ENCODE measurements at places on chromosomes 2 and 18.

GRCh38 chr2:27955384-27956161 lies 65.0 kb downstream of the BABAM2 start:
- no peak for DNase-seq

DNA sequence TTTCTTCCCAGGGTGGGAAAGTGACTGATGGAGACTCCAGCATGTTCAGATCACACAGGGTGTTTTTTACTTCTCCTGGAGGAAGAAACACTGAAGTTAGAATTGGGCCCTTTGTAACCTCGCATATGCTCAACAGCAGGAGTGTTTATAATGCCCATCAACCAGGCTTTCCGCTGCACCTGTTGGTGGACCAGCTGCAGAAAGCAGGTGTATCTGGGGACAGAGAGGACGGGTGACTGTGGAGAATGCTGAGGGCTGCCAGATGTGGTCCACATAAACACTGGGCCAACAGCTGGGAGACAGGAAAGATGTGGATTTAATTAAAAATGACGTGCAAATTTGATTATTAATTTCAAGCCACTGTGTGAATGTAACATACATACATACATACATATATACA lies 335.5 kb upstream of the SPRED2 start:
- DNase-seq: no peak

GRCh38 chr18:78107363-78107762 lies 857.7 kb downstream of the GALR1 start:
- no peak for DNase-seq

- DNase-seq: no peak
These were observed 30.3 kb downstream of the ZNF532 start for GRCh38 chr18:58894930-58895329.

GRCh38 chr18:21663578-21663977 lies 41.0 kb downstream of the ABHD3 start:
- no peak for DNase-seq

DNA sequence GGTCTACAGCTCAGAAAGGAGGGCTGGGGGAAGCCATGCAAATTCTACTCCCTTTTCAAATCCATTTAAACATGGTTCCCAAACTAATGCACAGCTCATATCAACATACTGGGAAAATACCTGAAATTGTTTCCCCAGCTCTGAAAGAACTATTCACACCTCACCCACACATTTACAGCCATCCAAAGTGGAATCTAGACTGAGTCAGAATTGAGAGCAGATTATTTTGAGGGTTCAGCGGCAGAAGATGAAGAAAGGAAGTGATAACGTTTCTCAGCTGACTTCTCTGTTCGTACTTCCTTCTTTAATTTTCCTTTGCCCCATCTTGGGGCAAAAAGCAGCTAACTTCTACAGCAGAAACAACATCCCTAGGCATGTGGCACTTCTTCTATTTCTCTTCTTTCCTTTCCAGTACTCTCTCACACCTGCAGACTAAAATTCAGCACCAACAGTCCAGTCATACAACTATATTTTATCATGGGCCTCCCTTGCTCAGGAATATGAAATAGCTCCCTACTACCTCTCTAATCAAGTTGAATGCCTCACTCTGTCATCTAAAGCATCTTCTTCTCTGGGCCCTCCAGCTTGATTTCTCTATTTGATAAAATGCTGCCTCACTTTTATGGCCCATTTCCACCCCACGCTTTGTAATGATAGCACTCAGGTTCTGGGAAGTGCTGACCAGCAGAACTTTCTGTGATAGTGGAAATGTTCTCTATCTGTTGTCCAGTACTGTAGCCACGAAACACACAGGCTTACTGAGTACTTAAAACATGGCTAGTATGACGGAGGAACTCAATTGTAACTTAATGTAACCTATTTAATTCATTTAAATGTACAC lies 35.9 kb downstream of the ARHGAP25 start:
- peak; percentile 59 for DNase-seq

- DNase-seq: no peak
These were observed 3.7 kb downstream of the ANKRD23 start for GRCh38 chr2:96839875-96840850.

DNA sequence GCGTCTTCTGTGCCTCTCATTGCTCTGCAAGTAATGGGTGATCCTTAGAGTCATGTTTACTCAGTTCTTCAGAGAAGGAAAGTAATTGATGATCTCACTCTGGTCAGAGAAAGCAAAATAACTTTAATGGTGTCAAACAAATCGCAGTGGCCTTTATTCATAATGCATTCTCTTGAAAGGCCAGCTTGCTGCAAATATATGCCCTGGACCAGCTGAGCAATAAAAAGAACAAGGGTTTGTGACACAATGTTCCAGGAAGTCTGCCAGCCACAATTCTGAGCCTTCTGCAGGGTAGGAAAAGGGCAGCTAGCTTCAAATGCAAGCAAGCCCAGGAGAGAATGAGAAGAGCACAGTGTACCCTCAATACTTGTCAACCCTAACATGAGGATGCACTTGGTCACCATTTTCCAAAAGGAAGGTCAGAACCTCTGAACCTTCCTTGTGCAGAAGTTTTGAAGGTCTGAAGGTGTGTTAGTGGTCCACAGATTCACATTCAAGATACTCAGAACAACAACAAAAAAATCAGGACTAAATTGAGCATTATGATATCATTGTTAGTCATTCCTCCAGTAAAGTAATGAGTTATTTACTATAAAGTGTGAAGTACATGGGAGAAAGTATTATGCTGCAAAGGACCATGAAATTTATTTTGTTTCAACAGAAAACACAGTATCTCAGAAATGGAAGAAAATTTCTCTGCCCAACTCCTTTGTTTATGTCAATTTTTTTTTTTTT lies 355.6 kb downstream of the PAX3 start:
- no peak for DNase-seq

DNA sequence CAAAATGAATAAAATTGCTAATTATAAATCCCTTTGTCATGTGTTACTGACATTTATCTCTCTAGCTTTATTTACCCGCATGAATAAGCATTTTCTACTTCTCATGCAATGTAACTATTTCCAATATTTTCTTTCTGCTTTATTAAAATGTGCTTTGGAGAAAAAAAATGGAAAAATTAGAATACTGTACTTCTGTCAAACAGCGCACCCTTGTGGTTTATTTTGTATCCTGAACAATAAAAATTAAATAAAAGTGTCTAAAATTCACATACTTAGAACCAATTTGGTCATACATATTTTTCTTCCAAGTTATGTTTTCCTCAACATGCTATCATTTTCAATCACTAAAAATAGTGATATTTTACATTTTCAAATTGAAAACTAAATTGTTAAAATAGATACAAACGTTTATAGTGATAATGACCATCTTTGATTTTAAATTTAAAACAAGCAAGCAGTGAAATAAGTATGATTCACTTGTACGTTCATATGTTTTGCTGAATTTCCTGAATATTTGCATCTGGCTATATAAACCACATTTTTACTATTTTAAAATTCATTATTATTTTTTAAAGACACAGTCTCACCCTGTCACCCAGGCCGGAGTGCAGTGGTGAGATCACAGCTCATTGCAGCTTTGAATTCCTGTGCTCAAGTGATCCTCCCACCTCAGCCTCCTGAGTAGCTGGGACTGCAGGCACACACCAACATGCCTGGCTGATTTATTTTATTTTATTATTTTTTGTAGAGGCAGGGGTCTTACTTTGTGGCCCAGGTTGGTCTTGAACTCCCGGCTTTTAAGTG lies 95.9 kb upstream of the GRB14 start:
- DNase-seq: peak; percentile 70

DNA sequence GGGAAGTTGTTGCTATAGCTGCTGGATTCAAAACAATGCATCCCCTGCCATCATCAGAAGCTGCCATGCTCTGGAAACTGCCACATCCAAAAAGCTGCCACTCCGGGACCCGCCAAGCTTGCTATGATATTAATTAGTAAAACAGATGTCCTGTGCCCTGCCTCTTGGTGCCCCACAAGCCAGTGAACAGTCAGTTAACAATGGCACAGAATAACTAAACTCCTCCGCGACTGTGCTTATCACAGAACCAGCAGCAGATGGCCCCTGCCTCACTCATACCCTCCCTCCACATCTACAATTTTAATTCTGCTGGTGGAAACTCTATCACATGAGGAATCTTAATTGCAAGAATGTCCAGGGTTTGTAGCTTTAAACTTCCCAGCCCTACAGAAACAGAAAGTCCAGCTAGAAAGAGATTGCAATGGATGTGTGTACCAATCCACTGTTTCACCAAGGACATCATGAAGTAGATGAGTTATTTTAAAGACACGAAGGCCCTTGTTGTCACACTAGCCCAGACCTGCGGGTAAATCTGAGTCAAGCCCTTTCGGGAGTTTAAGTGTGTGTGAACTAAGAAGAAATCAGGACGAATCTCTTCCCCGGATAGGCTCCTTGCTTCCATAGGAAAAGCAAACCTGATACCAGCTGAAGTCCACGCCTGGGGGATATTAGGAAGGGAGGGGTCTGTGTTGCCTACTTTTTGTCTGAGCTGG lies 7.4 kb upstream of the ACYP2 start:
- DNase-seq: peak; percentile 32

GRCh38 chr2:23283653-23284052 lies 101.3 kb upstream of the KLHL29 start:
- DNase-seq: no peak

DNA sequence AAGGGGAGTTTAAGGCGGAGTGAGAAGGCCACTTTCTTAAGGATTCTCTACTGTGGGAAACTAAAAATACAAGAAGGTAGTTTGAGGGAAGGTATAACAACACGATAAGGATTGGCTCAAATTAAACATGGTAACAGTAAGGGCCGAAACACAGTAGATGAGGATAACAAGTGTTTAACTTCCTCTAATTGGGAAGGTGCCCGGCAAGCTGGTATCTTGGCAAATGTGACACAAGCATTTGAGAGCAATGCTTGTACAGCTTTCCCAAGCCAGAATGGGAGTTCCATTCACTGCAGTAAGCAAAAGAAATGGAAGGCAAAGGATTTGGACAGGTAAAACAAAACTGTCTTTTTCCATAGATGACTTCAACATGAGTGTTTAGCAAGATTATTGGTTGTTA lies 19.8 kb downstream of the USP40 start:
- no peak for DNase-seq

DNA sequence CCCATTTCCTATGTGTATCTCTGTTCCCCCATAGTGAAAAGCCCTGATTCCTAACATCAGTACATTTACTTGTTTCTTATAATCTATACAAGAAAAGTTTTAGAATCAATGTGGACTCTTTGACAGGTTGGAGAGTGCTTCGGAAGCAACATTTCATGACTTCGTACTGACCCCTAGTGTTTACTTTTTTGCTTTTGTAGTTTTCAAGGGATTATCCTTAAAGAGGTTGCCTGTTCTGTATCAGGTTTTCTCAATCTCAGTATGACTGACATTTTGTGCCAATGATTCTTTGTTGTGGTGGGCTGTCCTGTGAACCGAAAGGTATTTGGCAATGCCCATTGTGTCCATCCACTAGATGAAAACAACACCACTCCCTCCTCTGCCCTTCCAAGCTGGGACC lies 43.3 kb upstream of the SERPINB2 start:
- peak; percentile 69 for DNase-seq

DNA sequence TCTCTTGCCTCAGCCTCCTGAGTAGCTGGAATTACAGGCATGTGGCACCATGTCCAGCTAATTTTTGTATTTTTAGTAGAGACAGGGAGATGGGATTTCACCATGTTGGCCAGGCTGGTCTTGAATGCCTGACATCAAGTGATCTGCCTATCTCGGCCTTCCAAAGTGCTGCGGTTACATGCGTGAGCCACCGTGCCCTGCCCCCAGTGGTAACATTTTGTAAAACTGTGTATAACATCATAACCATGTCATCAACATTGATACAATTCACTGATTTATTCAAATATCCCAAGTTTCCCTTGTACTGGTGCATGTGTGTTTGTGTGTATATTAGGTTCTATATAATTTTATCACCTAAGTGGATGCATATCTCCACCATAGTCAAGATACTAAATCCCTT lies 70.0 kb downstream of the PDCL3 start:
- DNase-seq: no peak

GRCh38 chr2:99485411-99485810 lies 4.4 kb downstream of the REV1 start:
- DNase-seq: peak; percentile 46

- DNase-seq: no peak
These were observed 31.4 kb downstream of the NEMP2 start for GRCh38 chr2:190503088-190503487.

DNA sequence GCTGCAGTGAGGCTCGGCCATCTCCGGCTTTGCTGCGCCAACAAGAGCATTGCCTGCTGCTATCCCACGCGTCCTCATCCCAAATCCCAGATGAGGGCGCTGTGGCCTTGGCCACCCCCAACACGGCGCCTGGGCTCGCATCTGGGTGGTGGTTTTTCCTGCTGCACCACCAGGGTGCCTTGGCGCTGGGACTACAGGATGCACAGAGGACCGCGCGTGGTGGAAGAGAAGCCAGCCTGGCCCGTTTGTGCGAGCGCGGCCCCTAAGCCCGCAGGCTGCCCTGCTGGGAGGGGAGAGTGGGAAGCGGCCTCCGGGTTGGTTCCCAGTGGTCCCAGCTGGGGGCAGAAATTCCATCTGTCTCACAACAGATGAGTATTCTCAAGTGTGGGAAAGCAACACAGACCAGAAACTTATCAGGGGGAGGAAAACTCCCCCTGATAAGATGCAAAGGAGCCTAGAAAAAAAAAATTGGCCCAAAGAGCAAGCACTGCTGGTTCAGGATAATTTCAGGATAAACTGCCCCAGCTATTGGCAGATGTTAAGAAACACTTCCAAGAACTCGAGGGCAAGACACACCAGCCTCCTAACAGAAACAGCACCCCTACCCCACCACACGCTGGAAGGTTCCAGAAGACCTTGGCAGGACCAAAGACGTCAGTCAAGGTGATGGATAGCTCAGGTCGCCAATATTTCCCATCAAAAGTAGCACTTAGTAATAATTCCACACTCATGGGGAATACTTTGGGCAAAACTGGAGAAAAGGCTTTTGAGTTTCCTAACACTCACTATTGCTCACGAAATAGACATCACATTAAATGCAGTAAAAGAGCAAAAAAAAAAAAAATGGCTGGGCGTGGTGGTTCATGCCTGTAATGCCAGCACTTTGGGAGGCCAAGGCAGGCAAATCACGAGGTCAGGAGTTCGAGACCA lies 152.1 kb downstream of the PXDN start:
- peak; percentile 9 for DNase-seq

GRCh38 chr18:45488645-45489044 lies 126.6 kb upstream of the SLC14A2 start:
- no peak for DNase-seq

- no peak for DNase-seq
These were observed 206.1 kb downstream of the TFCP2L1 start for GRCh38 chr2:121078899-121079298.

DNA sequence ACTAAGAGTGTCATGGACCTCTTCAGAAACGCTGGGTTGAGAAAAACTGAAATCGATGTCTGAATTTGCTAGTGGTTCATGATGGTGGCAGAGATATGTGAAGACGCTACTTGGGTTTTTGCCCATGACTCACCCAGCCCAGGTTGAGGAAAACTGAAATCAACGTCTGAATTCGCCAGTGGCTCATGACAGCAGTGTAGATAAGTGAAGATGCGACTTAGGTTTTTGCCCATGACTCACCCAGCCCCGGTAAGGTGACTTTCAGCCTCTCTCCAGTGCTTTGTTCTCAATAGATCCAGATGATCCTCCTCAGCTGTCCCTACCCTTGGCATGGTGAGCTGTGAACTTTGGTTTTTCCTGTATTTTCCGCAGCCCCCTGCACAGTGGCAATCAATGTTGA lies 105.3 kb upstream of the SIX3 start:
- DNase-seq: no peak

GRCh38 chr2:49261781-49262180 lies 107.5 kb upstream of the FSHR start:
- no peak for DNase-seq

- no peak for DNase-seq
These were observed 168.4 kb upstream of the DDX18 start for GRCh38 chr2:117646099-117646498.

Data from hematopoietic multipotent progenitor cell treated with erythropoietin and hydrocortisone succinate and interleukin-3 and kit ligand, for 4 days (in vitro differentiated cells).